ENCODE measurements at places on chromosomes 5 and 9. TPM values are rescaled to one million over a fixed set of nuclear protein-coding genes. Genes with fewer than 3 reads are reported as not detected.

DNA sequence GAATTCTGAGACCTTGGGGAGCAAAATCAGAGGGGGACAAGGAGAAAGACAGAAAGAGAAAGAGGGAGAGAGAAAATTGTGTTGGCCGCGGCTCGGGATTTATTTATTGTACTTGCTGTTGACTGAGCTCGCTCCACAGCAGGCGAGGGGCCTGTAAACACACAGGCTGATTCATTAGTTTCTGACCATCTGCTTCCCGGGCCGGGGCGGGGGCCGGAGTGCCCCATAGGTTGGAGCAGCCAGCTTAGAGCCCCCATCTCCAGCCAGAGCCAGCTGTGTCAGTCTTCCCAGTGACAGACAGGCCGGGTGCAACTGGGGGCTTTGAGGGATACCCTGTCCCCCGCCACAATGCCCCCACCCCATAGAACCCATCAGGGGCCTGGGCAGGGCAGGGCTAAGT is 30.9 kb downstream of the NTNG2 start:
- no peak overlapping the region for H3K27ac ChIP-seq
- no peaks in the 10 kb centered on the region for H3K36me3 ChIP-seq
- DNase-seq, result no peak
- H3K27me3 ChIP-seq, result no peaks in the 10 kb centered on the region

- H3K36me3 ChIP-seq, result no peaks in the 10 kb centered on the region
- no peaks in the 10 kb centered on the region for H3K4me1 ChIP-seq
- H3K27me3 ChIP-seq, result no peaks in the 10 kb centered on the region
- no peak overlapping the region for H3K4me3 ChIP-seq
- H3K27ac ChIP-seq, result no peak overlapping the region
These were observed 77.8 kb downstream of the C9orf153 start for GRCh38 chr9:86181379-86182315.

DNA sequence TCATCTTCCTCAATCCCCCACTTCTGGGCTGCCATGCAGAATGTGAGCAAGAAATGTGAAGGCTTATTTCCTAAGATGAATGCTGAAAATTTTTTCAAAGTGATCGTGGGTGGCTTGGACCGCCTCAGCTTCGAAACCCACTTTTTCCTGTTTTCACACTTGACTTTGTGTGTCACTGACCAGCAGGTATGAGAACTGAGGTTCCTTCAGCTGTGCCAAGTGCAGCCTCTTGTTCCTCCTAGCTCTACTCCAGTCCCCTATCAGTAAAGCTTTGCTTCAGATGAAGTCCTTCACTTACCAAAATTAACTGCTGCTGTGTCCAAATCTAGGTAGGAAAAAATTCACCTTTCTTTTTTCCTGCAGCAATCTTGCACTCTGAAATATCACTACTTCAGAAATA is 382.6 kb downstream of the DTWD2 start:
- no peaks in the 10 kb centered on the region for H3K36me3 ChIP-seq
- H3K4me1 ChIP-seq, result no peaks in the 10 kb centered on the region
- H3K27me3 ChIP-seq, result no peaks in the 10 kb centered on the region
- DNase-seq, result no peak

- DNase-seq, result no peak
- no peak overlapping the region for H3K27ac ChIP-seq
- no peaks in the 10 kb centered on the region for H3K36me3 ChIP-seq
- no peaks in the 10 kb centered on the region for H3K4me1 ChIP-seq
These were observed 142.1 kb upstream of the NMUR2 start for GRCh38 chr5:152547202-152547601.

FSTL4 gene
- polyA plus RNA-seq, result 1.2 TPM
